GM12891 (cell line): ENCODE measurements at places on chromosomes 1 and 21.

- no peak for DNase-seq
Measured at GRCh38 chr1:174883409-174883808, 116.3 kb upstream of the CACYBP start.

- DNase-seq, result no peak
Measured at GRCh38 chr21:34567604-34568155, 47.2 kb downstream of the RCAN1 start.

GRCh38 chr1:160204526-160205241 lies 500 bp upstream of the PEA15 start:
- peak; percentile 33 for DNase-seq

GRCh38 chr1:11062965-11063401 lies 3.2 kb upstream of the SRM start:
- DNase-seq, result no peak

- no peak for DNase-seq
Measured at GRCh38 chr1:6083801-6084446, 38.2 kb downstream of the KCNAB2 start.

DNA sequence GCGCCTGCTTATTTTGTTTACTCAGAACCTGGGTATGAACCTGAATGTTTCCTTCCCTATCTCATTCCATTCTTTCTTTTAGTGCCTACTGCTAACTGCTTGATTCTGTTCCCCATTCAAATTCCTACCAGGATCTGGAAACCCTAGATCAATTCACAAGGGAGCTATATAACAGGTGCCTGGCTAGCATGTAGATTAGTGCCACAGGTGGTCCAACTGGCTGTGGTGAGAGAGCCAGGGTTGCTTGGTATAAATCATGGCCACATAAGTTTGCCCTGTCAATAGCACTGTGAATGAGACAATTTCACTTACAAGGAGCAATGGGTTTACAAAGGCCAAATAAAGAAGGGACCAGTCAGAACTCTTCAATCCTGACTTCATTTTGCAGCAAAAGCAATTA lies 6.6 kb upstream of the PRPF38B start:
- no peak for DNase-seq

DNA sequence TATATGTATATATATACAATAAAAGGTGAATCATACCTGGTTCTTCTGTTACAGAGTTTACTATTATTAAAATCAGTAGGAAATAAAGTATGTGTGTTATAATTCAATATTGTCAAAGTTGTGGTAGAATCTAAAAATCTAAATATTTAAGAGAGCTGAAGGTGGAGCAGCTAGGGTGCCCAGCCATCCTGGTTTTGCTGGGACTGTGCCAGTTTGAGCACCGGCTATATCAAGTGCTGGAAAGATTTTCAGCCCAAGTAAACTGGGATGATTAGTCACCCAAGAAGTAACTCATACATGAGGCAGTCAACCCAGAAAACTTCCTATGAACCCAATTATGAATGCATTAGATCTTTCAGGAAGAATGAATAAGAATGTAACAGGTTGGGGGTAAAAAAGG lies 16.9 kb upstream of the KRTAP19-5 start:
- no peak for DNase-seq

DNA sequence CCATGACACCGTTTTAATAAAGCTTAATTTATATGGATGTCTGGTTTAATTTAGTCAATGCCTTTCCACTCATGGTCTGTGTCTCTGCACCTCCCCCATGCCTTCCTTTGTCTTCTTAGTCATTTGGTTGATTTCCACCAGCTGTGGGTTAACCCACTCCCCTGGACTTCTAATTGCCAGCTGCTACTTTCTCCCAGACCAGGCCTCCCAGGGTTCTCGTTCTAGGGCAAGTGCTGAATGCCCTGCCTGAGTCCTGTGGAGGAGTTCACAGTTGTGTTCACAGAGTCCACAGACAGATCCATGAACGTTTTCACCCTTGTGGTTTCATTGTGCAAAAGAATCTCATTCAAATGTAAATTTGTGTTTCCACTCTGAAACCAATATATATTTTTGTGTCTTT lies 243.4 kb downstream of the NUF2 start:
- DNase-seq, result no peak

DNA sequence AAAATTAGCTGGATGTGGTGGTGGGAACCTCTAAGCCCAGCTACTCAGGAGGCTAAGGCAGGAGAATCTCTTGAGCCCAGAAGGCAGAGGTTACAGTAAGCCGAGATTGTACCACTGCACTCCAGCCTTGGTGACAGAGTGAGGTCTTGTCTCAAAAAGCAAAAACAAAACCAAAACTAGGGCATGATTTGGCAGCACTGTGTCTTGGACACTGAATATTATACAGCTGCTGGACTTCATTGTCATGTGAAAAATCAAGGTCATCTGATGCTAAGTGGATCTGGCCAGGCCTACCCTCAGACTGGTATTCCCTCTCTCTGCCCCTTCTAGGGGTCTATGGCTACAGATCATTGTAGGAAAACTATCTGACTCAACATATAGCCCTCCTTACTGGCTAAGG lies 55.2 kb upstream of the MRPS6 start:
- DNase-seq, result no peak

DNA sequence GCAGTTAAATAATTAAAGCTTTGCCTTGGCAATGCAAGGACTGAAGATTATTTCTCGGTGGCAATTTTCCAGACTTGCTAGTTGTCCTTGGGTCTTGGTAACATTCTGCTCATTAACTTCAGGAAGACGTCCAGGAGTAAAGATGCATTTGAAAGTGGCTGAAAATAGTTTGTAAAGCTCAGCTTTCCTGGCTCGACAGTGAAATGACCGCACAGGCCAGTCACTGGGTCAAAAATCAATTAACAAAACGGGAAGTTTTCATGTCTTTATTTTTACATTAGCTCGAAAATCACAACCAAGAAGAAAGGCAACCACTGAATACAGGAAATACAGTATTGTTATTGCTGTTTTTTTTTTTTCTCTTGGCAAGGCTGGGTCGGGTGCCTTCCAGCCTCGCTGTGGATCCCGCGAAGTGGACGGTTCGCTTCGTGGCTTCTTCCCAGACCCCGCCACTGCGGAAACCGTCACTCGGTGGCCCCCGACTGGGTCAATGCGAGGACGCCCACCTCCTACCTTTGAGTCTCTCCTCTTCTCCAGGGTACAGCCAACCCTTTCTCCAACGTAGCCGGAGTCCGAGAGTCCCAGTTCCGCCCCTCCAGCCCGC lies 479 bp upstream of the SNX7 start:
- DNase-seq, result no peak

DNA sequence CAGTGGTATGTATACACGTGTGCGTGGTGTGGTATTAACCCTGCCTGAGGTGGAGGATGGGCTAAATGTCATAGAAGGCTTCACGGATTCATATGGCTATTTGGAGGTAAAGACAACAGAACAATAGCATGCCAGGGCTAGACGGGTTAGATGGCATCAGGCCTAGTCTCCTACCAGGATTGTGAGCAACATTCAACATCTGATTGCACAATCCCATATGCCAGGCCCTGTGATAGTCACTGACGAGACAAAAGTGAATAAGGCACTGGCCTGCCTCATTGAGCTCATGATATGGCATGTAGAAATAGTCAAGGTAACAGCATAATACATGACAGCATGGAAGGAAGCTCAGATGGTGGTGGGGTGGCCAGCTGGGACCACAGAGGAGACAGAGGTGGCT lies 167.1 kb upstream of the BEND5 start:
- no peak for DNase-seq

DNA sequence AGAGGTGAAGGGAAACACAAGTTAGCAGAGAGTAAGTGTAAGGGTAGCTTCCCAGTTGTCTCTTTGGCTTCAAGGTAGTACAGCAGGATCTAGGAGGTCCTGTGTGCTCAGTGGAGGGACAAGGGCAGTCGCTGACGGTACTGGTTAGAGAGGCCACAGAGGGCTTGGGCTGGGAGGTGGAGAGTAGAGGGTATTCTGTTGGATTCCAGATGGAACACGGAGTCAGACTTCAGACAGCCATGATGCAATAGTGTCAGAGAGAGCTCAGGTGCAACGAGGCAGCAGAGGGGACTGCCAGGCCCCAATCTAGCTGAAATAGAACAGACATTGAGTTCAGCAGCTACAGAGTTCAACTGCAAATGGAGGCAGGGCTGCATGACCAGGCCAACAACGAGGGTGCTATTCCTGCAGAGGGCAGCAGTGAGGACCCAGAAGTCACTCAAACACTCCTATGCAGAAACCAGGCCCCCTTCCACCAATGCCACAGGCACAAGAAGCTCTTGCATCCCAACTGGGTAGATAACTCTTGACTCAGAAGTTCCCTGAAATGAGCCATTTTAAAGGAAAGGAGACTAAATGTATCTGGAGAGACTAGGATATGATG lies 325.0 kb upstream of the ESRRG start:
- DNase-seq, result peak; percentile 2
